ENCODE measurements at places on chromosomes 11 and 22. TPM values are rescaled to one million over a fixed set of nuclear protein-coding genes. Genes with fewer than 3 reads are reported as not detected.

Gene MS4A15
- total RNA-seq: not detected

Gene MAPK8IP2
- total RNA-seq: 0.13 TPM

Gene PATZ1
- 16.7 TPM for total RNA-seq

Gene WNT7B
- not detected for total RNA-seq

Gene CSTF3
- 34.2 TPM for total RNA-seq

Data from pulmonary artery endothelial cell (primary cell).